CD14-positive monocyte (primary cell): ENCODE measurements at places on chromosomes 4 and X.

GRCh38 chr4:42541647-42542046 is 115.3 kb downstream of the ATP8A1 start:
- DNase-seq = no peak

- peak; percentile 21 for DNase-seq
These were observed 1.6 kb upstream of the LIN54 start for GRCh38 chr4:83012200-83012686.

DNA sequence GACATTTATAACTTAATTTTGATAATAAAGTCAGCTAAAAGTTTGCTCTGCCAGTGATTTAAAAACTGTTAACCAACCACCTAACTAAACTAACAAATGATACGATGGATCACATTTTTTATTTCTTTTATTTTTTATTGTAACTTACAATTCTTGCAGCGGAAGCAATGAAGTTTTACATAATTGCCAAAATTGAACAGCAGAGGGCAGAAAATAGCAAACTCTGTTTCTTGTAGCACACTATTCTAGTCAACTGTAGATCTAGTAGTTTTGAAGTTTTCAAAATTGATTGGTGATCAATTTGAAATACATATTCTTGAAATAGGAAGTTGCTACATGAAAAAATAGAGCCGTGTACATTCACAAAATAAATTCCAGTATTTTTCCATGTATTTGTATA is 2.8 kb upstream of the GRIA2 start:
- DNase-seq = no peak

GRCh38 chr4:158538176-158538575 is 16.5 kb downstream of the RXFP1 start:
- peak; percentile 25 for DNase-seq

DNA sequence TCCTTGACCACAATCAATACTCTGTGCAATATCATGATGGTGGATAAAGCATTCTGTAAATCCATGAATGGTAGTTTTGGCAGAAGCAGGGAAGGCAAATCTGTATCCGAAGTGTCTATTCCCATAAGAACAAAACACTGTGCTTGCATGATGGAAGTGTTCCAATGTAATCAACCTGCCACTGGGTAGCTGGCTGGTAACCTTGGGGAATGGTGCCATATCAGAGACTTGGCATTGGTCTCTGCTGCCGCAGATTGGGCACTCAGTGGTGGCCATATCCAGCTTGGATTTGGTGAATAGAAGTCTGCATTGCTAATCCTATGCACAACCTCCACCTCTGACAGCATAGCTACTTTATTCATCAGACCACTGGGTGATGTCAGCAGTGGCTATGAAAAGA is 114.3 kb upstream of the EMCN start:
- no peak for DNase-seq

DNA sequence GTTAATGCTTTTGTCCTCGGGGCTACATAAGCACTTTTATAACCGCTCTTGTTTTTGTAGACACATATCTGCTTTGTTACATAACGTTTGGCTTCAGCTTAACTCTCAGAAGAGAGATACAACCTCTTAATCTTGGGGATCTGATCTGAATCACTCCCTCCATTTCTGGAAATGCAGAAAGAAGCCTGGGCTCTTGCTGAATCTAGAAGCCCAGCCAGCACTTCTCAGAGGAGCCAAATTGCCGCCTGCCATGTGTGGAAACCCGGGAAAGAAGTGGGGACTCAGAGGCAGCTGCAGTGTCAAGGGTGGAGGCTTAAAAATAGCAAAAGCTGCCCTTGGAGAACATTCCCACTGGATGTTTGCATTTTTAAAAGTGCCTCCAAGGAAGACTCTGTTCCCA is 69.3 kb upstream of the LDB2 start:
- no peak for DNase-seq
